Left renal cortex interstitium (tissue), 4 donors: ENCODE measurements at places on chromosomes 4 and X.

GRCh38 chr4:25427871-25428270 is 50.8 kb downstream of the ANAPC4 start:
- DNase-seq = no peak

DNA sequence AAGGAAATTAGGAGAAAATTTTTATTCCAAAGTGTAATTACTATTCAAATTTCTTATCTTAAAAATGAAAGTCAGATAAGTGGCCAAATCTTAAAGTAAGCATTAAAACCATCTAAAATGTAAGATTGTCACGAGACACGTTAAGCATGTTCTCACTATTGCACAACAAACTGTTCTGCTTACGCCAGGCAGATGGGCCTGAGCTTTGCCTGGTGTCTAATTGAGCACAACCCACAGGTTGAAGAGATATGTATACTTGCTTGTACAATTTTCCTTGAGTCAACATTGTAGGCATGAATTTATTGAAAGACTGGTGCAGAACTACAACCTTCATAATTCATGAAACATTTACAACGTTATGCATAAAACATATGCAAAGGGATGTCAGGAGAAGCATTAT is 3.9 kb downstream of the RNF128 start:
- no peak for DNase-seq

DNA sequence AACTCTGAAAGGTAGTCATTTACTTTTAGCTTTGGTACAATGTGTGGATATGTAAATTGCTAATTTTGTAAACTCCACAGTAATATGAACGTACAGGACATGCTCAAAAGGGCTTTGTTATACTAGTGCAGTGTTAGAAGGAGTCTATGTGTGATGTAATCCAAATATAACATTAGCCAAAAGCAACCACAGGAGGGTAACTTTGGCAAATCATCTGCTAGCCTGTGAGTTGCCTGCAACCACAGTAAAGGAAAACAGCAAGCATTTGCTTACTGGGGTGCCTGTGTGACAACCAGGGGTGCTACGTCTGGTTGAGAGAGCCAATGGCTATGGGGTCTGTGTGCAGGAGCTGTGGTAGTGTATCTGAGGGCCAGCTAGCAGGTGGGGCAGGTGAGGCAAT is 245.8 kb downstream of the ADAMTS3 start:
- no peak for DNase-seq

GRCh38 chr4:15005474-15006115 is 3.3 kb downstream of the CPEB2 start:
- no peak for DNase-seq

- no peak for DNase-seq
These were observed 67.2 kb downstream of the SMARCAD1 start for GRCh38 chr4:94274912-94275311.
